Hematopoietic multipotent progenitor cell (in vitro differentiated cells): ENCODE measurements at places on chromosomes 3 and 15. TPM values are rescaled to one million over a fixed set of nuclear protein-coding genes. Genes with fewer than 3 reads are reported as not detected.

The GRK7 gene
- not detected for total RNA-seq

The NEK10 gene
- 1.3 TPM for total RNA-seq

The KY gene
- total RNA-seq, result under 0.01 TPM

The EFCAB12 gene
- total RNA-seq, result 0.27 TPM

The FRMD5 gene
- total RNA-seq, result not detected

The SERINC4 gene
- under 0.01 TPM for total RNA-seq

The GOLIM4 gene
- total RNA-seq, result 22.1 TPM

The DISP2 gene
- 0.54 TPM for total RNA-seq

The ARHGAP11A gene
- 2.4 TPM for total RNA-seq

The FANCD2OS gene
- not detected for total RNA-seq

The ZNF35 gene
- total RNA-seq, result 4.8 TPM

The ALDH1L1 gene
- under 0.01 TPM for total RNA-seq

The IL5RA gene
- 2.2 TPM for total RNA-seq

The KBTBD13 gene
- not detected for total RNA-seq

The HHLA2 gene
- not detected for total RNA-seq

The ANKUB1 gene
- not detected for total RNA-seq

The SLCO2A1 gene
- under 0.01 TPM for total RNA-seq

The CCR2 gene
- 0.81 TPM for total RNA-seq

The GPR27 gene
- 15.3 TPM for total RNA-seq

The STRIT1 gene
- not detected for total RNA-seq

The CDC25A gene
- total RNA-seq, result 5.9 TPM

The CPNE9 gene
- total RNA-seq, result 0.81 TPM

The TIMP4 gene
- total RNA-seq, result not detected

The TRPM7 gene
- 18.6 TPM for total RNA-seq

The WDR49 gene
- 23.2 TPM for total RNA-seq

The ADAMTSL3 gene
- under 0.01 TPM for total RNA-seq

The EPHB3 gene
- total RNA-seq, result 0.54 TPM

The SCN11A gene
- under 0.01 TPM for total RNA-seq

The ATP13A4 gene
- total RNA-seq, result 0.27 TPM

The CD200R1 gene
- total RNA-seq, result 0.54 TPM

The SLC2A2 gene
- total RNA-seq, result not detected

The RARRES1 gene
- 0.81 TPM for total RNA-seq

The STARD9 gene
- 35.5 TPM for total RNA-seq

The CELSR3 gene
- 3.2 TPM for total RNA-seq

The RAF1 gene
- total RNA-seq, result 97.8 TPM

The MNS1 gene
- 0.27 TPM for total RNA-seq

The LRRC31 gene
- total RNA-seq, result not detected

The ACY1 gene
- 38.0 TPM for total RNA-seq

The ZNF660 gene
- 4.8 TPM for total RNA-seq

The IQCF5 gene
- total RNA-seq, result 0.27 TPM

The FILIP1L gene
- total RNA-seq, result 0.81 TPM

The GREM1 gene
- total RNA-seq, result under 0.01 TPM
